Naive thymus-derived CD8-positive, alpha-beta T cell (primary cell): ENCODE measurements at places on chromosomes 5 and 9.
A peak's percentile ranks its signal among the peaks of the same experiment; 100 is the strongest.

DNA sequence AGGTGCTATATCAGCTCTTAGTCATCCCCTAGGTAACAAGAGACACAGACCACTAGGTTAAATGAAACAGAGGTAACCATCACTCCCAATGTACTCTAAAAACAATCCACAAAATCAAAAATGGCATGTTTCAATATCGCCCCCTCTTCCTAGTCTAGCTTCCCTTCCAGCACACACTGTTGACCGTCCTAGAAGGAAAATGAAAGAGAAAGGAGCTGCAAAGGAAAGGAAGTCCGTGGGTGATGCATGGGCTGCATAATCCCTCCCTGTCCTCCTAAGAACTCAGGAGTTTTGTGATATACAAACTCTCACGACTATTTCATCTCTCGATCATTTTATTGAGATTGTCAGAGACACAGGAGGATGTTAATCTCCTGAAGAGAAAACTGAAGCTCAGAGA lies 101.6 kb downstream of the RFK start:
- no peak for DNase-seq
- H3K4me3 ChIP-seq: no peak overlapping the region
- no peaks in the 10 kb centered on the region for H3K36me3 ChIP-seq
- H3K27me3 ChIP-seq: no peaks in the 10 kb centered on the region
- H3K4me1 ChIP-seq: no peaks in the 10 kb centered on the region
- no peak overlapping the region for H3K27ac ChIP-seq

DNA sequence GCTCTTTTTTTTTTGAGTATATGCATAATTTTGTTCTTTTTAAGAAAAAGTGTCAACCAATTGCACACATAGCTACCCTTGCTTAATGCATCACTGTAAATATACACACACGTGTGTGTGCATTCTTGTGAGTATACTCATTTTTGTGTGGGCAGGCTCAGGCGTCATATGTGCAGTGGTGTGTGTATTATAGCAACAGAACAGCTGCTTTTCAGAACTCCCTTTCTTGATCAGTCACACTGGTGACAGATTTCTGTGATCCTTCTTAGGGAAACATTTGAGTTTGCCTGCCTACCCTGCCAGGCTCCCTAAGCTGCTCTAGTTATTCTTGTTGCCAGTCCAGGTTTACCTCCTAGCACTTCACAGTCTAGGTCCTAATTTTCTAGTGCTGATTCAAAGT lies 287.0 kb upstream of the SEMA6A start:
- H3K27me3 ChIP-seq: peaks cover 2% of the 10 kb centered on the region
- H3K4me3 ChIP-seq: no peak overlapping the region
- no peaks in the 10 kb centered on the region for H3K36me3 ChIP-seq
- no peak overlapping the region for H3K27ac ChIP-seq
- H3K4me1 ChIP-seq: no peaks in the 10 kb centered on the region
- no peak for DNase-seq

GRCh38 chr5:137845472-137845871 lies 22.2 kb upstream of the MYOT start:
- H3K27me3 ChIP-seq: no peaks in the 10 kb centered on the region
- H3K4me3 ChIP-seq: no peak overlapping the region
- H3K27ac ChIP-seq: no peak overlapping the region

DNA sequence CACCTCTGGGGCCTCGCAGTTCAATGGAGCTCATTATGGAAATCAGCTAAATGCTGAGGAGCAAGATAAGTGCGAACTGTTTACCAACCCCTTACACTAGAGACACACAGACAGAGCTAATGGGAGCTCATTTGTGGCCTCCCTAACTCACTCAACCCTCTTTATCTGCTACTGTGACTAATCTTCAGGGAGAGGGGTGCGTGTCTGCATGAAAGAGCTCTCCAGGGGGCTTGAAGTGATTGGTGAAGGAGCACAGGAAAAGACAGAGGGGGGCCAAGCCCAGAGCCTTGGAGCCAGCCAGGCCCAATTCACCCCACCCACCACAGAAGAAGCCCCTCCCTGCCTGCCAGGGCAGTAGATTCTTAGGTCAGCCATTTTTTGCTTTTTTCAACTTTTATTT lies 466.8 kb upstream of the BRINP1 start:
- DNase-seq: no peak
- H3K4me3 ChIP-seq: no peak overlapping the region
- H3K4me1 ChIP-seq: no peaks in the 10 kb centered on the region
- no peak overlapping the region for H3K27ac ChIP-seq

- no peak overlapping the region for H3K4me3 ChIP-seq
- no peaks in the 10 kb centered on the region for H3K27me3 ChIP-seq
- no peak overlapping the region for H3K27ac ChIP-seq
- DNase-seq: no peak
These were observed 69.3 kb downstream of the KIAA1958 start for GRCh38 chr9:112555844-112556482.

DNA sequence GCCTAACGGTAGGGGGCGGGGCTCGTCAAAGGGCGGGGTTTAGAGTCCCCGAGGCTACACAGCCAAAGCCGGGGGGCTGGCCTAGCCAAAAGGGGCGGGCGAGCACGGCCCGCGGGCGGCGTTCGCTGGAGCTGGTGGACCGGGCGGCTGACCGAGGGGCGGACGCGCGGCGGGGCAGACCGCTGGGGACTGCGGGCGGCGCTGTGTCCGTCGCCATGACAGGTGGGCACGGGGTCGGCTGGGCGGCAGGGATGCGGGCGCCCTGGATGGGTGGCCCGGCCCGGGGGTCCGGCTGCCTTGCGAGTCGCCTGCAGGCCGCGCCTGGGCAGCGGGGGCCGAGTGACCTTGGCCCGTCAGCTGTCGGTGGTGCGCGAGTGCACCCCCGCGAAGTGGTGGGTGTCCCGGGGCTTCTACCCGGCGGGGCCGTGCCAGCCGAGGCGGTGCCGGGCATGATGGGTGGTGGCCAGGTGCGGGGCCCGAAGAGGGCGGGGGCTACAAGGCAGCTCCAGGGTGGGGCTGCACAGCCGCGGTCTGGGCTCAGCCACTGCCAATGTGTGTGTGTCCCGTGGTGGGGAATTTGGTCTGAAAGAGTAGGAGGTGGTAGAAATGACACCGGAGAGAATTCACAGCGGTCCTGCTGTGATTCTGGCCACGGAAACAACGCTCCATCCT lies at the start of gene CARD19:
Gene CARD19 (plus strand): TSS at position 87 of the 672 bp plus-strand sequence. CDS start 129 bp downstream, at position 216.
- no peaks in the 10 kb centered on the region for H3K36me3 ChIP-seq
- H3K27me3 ChIP-seq: no peaks in the 10 kb centered on the region
- peak within 1 kb of the TSS; percentile 98 for H3K27ac ChIP-seq
- H3K4me1 ChIP-seq: peaks cover 42% of the 10 kb centered on the region

DNA sequence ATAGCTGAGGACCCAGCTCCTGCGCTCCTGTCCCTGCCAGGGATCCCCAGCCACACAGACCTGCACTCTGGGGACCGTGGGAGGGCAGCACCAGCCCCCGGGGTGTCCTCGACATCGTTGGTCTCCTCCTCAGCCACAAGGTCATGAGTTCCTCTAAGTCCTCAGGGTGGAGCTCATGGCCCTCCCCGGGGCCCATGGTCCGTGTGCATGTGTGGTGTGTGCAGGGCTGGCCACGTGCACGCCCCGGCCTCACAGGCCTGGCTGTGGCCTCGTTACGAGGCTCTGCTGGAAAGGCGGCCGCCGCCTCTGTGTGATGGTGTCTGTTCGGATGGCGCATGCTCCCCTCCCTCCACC lies 16.1 kb upstream of the AJM1 start:
- H3K4me1 ChIP-seq: peaks cover under 1% of the 10 kb centered on the region
- peak; percentile 49 for DNase-seq
- H3K36me3 ChIP-seq: no peaks in the 10 kb centered on the region
- H3K27me3 ChIP-seq: no peaks in the 10 kb centered on the region

- H3K27me3 ChIP-seq: no peaks in the 10 kb centered on the region
- H3K4me3 ChIP-seq: peak overlapping the region; percentile 86
- H3K36me3 ChIP-seq: no peaks in the 10 kb centered on the region
- peaks cover 80% of the 10 kb centered on the region for H3K4me1 ChIP-seq
- DNase-seq: no peak
These were observed 14.1 kb upstream of the LCP2 start for GRCh38 chr5:170311511-170312300.

GRCh38 chr9:132943651-132944293 lies 644 bp downstream of the TSC1 start:
- peak overlapping the region; percentile 93 for H3K4me3 ChIP-seq
- peak overlapping the region; percentile 94 for H3K27ac ChIP-seq
- H3K27me3 ChIP-seq: no peaks in the 10 kb centered on the region
- DNase-seq: peak; percentile 1
- no peaks in the 10 kb centered on the region for H3K36me3 ChIP-seq

DNA sequence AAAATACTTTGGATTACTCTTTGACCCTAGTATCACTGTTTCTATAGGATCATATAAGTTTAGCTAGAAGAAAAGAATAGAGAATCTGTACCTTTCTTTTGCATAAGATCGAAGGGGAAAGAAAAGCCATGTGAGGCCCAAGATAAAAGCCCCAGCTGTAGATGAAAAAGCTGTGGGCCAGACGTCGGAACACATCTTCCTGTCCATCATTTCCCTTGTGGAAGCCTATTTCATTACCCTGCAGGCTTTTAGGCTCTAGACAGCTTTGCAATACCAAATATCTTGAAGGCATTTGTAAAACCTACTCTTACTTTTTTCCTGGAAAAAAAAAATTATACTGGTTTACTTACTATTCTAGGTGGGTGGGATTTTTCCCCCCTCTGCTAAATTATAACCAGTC lies 10.0 kb downstream of the PALM2AKAP2 start:
- no peak overlapping the region for H3K4me3 ChIP-seq
- H3K36me3 ChIP-seq: no peaks in the 10 kb centered on the region
- peaks cover 9% of the 10 kb centered on the region for H3K27me3 ChIP-seq

DNA sequence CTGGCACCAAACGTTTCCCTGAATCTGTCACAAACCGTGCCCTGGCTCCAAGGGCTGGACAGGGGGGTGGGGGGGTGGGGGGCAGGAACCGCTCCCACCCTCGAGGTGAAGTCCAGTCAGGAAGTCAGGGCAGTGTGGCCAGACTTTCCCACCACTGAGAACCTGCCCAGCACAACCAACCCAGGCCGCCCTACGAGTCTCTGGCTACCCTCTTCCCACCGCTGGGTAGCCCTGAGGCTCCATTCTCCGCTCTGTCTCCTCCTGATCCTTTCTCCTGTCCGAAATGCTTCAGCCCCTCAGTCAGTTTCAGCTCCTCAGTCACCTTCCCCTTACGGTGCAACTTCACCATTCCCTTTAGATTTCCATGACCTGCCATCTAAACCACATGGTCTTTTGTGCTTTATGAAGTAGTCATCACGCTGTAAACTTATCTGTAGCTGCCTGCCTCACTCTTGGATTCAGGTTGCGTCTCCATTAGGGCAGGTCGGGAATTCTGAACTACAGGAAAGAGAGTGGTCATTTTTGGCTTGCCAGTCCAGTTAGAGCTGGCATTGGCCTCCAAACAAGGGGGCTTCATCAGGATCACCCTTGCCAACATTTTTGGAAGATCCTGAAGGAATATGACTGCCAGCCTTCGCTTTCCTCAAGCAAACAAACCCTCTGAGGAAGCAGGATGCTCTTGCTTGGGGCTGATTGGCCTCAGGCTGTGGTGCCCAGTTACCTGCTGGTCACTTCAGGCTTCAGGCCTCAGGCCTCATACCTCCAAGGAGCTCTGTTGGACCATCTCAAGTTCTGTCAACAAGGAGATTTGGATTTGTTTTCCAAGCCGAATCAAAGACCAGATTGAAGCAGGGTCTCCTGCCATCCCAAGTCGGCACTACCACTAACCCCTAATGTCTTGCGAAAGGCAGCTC lies 794 bp upstream of the DCAF12 start:
- no peaks in the 10 kb centered on the region for H3K27me3 ChIP-seq
- no peak for DNase-seq
- H3K27ac ChIP-seq: peak overlapping the region; percentile 97
- peaks cover 47% of the 10 kb centered on the region for H3K4me1 ChIP-seq
- no peaks in the 10 kb centered on the region for H3K36me3 ChIP-seq

- H3K27me3 ChIP-seq: no peaks in the 10 kb centered on the region
- H3K27ac ChIP-seq: no peak overlapping the region
- DNase-seq: no peak
- peaks cover 5% of the 10 kb centered on the region for H3K36me3 ChIP-seq
- peaks cover 38% of the 10 kb centered on the region for H3K4me1 ChIP-seq
- H3K4me3 ChIP-seq: no peak overlapping the region
These were observed 285.3 kb downstream of the NR3C1 start for GRCh38 chr5:143118222-143118621.
